AML-193 (cell line): ENCODE measurements at places on chromosomes 2 and 18.

GRCh38 chr18:957829-958228 lies 53.2 kb downstream of the ADCYAP1 start:
- no peak for DNase-seq

DNA sequence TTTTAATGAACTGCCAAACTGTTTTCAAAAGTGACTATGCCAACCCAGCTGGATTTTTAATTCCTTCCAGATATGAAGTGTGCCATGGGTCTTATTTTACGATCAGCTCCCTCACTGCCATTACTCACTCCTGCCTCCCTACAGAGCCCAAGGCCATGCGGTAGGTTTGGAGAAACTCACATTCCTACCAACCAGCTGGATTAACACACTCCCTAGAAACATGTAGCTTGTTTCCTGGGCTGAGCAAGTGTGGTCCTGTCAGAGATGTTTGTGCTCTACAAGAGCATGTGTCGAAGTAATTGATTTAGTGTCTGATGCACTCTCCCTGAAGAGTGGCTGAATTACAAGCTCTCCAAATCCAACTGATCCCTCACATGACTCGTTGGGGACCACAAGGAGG lies 82.5 kb downstream of the SPP2 start:
- DNase-seq: no peak

DNA sequence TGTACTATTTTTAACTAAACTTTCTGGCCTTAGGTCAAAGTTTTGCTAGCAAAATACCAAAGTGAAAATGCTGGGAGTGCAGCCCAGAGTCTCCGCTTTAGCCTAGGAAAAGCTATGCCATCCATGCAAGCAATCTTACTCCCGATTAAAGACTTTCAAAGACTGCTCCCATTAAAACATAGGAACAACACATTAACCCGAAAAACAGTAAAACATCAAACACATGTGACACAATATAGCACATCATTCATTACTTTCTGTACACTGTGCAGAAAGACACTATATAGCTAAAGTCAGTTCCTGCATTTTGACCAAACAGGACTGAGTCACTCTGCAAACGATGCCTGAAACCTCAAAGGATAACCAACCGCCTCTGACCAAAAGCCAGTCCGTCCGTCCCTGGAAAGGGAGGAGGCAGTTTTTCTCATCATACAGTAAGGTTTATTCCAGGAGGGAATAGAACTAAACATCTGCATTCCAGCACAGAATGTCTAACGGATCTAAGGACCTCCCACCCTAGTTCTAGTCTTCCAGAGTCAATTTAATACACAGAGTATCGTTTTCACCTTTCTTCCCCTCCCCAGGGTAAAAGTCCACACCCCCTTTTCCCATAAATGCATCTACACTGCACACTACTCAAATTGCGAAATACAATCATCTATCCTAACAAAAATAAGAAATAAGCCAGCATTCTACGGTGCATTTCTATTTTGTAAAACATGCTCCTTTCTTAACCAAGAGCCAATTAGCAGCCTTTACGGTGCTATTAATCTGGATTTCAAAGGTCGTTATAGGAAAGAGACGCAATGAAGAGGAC lies 1.7 kb downstream of the ROCK2 start:
- DNase-seq: peak; percentile 33

DNA sequence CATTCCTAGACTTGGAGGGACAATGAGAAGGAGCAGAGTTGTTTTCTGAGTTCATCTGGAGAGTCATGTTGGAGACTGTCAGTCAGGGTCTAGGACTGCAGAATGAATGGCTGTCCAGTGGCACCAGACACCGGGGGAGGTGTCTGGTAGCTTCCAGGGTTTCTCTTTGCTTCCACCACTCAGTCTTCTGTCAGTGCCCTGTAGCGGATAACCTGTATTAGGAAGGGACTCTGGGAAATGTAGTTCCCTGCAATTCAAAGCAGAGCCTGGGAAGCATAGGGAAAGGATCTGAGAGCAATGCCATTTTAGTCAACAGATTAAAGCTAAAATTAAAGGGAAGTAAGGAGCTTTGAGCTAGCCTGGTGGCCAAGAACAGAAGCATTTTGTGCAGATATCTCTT lies 257.9 kb downstream of the THSD7B start:
- no peak for DNase-seq

- peak; percentile 83 for DNase-seq
These were observed 362.5 kb upstream of the TNP1 start for GRCh38 chr2:217222309-217222910.

GRCh38 chr2:118987886-118988285 lies 45.9 kb downstream of the MARCO start:
- no peak for DNase-seq

GRCh38 chr2:89000235-89000634 lies 308.8 kb downstream of the RPIA start:
- DNase-seq: no peak

GRCh38 chr2:238774071-238774470 lies 73.8 kb upstream of the TWIST2 start:
- DNase-seq: no peak

- no peak for DNase-seq
These were observed 8.0 kb downstream of the SP100 start for GRCh38 chr2:230423851-230424458.

DNA sequence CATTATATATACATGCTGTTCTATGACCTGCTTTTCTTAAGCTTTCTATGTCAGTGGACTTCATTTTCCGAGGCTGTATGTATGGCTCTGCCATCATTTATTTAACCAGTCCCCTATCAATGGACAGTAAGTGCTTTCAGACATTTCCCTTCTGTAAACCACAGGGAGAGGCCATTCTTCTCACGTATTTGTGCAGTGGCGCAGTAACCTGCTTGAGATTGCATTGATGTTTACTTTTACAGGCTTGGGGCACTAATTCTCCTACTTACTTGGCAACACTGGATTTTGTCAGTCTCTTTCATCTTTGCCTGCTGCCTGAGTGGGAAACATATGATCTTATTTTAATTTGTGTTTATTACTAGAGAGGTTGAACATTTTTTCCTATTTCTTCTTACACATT lies 52.1 kb downstream of the BOLA3 start:
- no peak for DNase-seq

DNA sequence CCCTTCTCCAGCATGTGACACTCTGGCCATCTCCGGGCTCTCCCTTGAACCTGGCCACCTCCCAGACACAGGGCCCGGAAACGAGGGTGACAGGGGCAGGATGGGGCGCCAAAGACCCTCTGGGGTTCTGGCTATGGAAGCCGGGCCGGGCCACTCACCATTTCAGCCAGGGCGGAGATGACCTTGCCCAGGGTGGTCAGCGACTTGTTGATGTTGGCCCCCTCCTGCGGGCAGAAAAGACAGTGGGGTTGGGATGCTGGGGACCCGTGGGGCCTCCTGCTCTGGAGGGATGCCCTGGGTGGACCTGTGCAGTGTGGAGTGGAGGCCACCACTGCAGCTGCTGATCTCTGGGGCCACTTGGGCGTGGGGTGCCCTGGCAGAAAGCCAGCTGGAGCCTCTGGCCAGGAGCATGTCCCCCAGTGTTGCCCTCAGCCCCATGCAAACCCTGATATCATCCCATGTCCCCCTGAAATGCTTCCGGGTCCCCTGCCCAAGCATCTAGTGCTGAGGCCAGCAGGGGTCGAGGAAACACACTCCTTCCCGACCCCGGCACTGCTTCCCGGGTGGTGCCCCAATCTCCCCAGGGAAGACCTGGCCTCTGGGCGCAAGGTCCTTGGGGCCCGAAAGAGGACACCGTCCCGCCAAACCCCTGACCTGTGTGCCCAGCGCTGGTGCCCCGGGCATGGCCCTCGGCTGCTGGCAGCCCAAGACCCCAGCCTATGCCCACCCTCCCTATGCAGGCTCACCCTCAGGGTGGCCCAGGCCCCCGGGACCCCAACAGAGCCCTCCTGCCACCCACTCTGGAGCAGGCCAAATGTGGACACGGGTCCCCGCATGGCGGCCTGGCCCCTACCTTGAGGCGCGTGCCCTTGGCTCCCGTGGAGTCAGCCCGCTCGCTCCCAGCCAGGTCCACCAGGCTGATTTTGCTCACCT lies 36.9 kb downstream of the KIF1A start:
- no peak for DNase-seq

DNA sequence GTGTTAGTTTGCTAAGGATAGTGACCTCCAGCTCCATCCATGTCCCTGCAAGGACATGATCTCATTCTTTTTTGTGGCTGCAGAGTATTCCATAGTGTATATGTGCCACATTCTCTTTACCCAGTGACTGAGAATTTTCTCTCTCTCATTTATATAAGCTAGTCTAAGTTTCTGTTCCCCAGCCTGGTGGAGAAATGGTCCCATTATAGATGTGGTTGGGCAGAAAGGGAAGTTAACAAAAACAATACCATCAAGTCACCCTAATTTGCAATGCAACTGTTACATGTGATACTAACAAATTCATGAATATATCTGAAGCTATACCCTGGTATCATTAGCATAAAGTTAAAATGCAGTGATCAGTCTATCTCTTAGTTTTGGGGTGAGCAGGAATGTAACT lies 54.0 kb downstream of the DNER start:
- DNase-seq: no peak

DNA sequence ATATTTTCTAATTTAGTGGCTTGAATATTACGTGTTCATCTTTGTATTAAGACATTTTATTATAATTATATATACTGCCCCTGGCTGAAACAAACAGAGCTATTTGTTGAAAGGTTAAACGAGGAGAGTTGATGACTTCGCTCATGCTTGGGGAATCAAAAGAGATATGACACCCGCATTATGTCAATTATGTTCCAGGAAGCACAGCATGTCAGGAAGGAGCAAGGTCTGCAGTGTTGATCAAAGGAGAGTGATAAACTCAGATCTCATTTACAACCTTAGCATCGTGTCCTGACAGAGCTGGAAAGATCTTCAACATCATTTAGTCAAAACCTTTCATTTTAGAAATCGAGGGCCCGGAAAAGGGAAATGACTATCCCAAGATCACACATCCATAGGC lies 510.1 kb downstream of the TDRD15 start:
- no peak for DNase-seq

DNA sequence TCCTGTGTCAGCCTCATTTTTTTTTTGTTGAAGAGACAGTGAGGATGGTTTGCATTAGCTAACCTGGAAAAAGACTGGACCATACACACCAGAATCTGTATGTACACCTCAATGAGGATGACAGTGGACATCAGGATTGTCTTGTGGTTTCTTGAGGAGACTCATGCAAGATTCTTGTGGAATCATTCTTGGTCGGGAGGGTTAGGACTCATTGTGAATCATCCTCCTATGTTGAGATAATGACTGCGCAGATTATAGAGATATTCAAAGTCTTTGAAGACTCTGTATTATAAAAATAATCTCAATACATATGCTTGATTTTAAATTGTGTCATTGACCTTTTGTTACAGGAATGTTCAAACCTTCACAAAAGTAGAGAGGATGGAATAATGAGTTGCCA lies 49.1 kb upstream of the DOCK10 start:
- no peak for DNase-seq

- no peak for DNase-seq
These were observed 25.8 kb upstream of the NRP2 start for GRCh38 chr2:205656461-205656860.

GRCh38 chr2:127776122-127776780 lies 34.7 kb downstream of the WDR33 start:
- no peak for DNase-seq
